Stimulated activated CD8-positive, alpha-beta memory T cell treated with anti-CD3 and anti-CD28 coated beads, Interleukin-15, amount 100 ng/mL, for 4 hours (primary cell): ENCODE measurements at places on chromosomes 7 and 10.

DNA sequence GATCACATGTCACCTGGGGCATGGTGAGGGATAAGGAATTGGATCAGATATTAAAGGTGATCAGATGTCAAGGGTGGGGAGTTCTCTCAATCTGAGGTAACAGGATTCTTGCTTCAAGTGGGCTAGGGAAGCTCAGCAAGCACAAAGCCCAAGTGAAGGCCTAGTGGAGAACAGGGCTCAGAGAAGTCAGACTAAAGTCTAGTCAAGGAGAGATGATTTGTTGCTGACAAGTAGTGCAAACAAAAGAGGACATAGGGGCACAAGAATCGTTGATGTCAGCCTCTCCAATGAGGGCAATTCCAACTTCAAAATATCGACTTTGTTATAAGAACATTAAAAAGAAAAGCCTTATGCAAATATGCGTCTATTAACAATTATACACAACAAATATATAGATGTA is 852.8 kb upstream of the CELF2 start:
- no peak for DNase-seq

GRCh38 chr10:48639632-48640031 is 34.8 kb upstream of the ARHGAP22 start:
- no peak for DNase-seq

GRCh38 chr10:11297136-11297535 is 279.5 kb downstream of the CELF2 start:
- DNase-seq = no peak

DNA sequence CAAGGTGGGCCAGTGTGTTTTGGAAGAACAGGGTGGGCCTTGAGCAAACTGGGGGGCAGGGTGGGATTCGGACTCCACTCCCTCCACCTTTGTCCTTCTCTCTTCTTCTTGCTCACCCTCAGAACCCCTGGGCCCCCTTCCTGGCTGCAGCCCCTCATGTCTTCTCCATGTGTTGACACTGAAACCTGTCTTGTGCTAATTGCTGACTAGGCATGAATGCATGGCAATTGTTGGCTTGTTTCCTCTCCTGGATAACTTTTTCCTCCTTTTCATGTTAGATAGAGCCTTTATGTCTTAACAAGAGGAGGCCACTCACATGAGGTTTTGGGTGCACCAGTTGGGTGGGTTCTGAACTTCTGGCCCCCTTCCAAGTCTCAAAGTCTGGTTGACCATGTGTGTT is 181.6 kb upstream of the MKI67 start:
- no peak for DNase-seq

GRCh38 chr7:69596056-69596455 is 2.2 kb upstream of the AUTS2 start:
- DNase-seq = no peak

GRCh38 chr10:70680899-70681730 is 8.8 kb downstream of the ADAMTS14 start:
- DNase-seq = no peak

DNA sequence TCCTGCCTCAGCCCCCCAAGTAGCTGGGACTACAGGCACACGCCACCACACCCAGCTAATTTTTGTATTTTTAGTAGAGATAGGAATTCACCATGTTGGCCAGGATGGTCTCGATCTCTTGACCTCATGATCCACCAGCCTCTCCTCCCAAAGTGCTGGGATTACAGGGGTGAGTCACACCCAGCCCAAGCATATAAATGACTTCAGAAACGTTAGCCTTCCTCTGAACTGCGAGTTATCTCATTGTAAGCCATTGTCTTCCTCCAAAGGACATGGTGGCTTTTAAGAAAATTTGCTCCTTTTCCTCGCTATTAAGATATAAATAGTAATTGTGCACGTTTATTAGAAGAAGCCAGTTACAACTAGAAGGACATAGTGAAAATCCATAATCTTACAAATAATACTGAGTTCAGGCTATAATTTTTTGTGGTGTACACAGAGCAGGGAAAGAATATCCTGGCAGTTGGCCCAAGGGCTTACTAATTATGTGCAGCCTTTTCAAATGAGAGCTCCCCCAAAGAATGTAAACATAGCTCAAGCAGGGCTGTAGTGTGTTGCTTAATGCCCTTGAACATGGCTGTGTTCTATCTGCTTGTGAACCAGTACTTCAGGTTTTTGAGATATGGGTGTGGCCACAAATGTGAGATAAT is 495.8 kb downstream of the PARD3 start:
- DNase-seq = no peak

- DNase-seq = no peak
These were observed 209.2 kb upstream of the FAM3C start for GRCh38 chr7:121605317-121605680.

GRCh38 chr10:124717911-124718741 is 26.1 kb downstream of the FAM53B start:
- DNase-seq = peak; percentile 54

- DNase-seq = no peak
These were observed 13.4 kb upstream of the WDFY4 start for GRCh38 chr10:48670978-48671913.

DNA sequence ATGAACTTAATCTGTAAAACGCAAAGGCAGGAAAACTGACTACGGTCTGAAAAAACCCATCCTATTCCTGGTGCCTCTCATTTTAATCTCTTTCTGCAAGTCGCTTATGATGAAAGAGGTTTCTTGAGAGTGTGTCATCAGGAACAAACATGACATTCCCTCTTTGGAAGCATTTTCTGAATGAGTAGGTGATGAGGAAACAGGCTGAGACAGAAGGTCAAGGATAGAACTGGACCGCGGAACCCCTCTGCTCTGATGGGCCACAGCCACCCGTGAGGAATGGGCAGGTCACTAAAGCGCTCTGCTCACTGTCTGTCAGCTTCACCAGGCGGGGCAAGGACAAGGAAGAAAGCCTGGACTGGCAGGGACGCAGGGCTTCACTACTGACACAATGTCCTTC is 28.6 kb downstream of the BEND7 start:
- DNase-seq = no peak

DNA sequence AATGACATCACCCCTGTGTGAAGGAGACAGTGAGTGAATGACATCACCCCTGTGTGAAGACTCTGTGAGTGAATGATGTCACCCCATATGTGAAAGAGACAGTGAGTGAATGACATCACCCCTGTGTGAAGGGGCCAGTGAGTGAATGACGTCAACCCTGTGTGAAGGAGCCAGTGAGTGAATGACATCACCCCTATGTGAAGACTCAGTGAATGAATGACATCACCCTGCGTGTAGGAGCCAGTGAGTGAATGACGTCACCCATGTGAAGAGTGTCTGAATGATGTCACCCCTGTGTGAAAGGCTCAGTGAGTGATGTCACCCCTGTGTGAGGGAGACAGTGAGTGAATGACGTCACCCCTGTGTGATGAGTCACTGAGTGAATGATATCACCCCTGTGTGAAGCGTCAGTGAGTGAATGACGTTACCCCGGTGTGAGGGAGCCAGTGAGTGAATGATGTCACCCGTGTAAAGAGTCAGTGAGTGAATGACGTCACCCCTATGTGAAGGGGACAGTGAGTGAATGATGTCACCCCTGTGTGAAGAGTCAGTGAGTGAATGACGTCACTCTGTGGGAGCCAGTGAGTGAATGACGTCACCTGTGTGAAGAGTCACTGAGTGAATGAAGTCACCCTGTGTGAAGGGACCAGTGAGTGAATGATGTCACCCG is 478.1 kb downstream of the PTPRN2 start:
- DNase-seq = no peak

- no peak for DNase-seq
These were observed 18.4 kb downstream of the DLG5 start for GRCh38 chr10:77907900-77908717.

DNA sequence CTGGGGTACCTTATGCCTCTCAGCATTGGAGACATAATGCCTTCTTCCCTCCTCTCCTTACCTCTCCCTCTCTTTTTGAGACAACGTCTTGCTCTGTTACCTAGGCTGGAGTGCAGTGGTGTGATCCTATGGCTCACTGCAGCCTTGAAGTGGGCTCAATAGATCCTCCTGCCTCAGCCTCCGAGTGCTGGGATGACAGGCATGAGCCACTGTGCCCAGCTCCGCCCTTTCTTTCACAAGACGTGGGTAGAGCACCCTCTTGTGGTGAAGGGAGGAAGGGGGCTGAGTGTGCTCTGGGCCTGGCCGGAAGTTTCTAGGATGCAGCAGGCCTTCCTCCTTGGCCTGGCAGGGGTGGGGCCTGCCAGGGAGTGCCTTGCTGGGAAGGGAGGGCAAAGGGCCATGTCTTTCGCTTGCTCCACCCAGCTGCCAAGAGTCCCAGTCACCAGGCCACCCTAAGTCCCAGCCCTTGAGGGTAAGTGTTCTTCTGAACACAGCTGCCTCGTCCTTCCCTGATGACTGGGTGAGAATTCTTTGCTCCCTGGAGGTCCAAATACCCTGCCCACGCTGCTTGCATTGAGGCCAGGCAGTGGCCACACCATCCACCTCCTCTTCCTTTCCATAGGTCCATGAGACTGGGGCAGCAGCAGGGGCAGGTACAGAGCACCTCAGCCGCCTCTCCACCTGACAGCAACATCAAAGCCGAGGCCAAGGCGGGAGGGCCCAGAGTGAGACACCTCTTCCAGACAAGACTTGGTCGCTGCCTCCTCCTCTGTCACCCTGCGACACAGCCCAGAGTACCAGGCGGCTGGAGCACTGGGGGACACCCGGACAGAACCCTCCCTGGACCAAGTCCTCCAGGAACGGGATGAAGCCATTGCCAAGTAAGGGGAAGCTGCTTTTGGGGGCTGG is 3.7 kb downstream of the ABHD11 start:
- DNase-seq = peak; percentile 68

DNA sequence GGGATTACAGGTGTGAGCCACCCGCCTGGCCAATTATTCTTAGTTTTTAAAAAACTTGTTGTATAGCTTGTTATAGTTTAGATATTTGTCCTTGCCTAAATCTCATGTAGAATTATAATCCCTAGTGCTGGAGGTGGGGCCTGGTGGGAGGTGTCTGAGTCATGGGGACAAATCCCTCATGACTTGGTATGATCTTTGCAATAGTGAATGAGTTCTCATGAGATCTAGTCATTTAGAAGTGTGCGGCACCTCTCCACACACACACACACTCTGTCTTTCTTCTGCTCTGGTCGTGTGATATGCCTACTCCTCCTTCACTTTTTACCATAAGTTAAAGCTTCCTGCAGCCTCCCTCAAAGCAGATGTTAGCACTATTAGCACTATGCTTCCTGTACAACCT is 37.2 kb downstream of the FAM149B1 start:
- no peak for DNase-seq

- DNase-seq = no peak
These were observed 74.7 kb upstream of the PPP2R2D start for GRCh38 chr10:131825960-131826650.

- no peak for DNase-seq
These were observed 121.1 kb downstream of the INPP5A start for GRCh38 chr10:132658546-132659205.

DNA sequence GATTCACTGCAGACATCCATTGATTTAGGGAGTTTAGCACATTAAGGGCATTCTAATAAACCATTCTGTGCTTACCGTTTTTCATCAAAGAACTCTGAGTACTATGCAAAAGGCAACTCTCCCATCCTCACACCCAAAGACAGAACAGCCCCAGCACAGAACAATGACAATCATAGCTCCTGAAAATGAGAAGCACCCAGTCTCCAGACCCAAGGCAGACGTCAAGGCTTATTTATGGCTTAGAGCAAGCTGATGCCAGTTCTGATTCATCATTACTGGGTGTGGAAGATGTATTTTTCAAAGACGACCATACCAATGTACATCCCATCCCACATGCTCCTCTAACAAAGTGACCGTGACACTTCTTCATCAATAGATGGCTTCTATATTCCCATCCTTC is 67.6 kb downstream of the OSBPL3 start:
- DNase-seq = no peak

- no peak for DNase-seq
These were observed 17.5 kb upstream of the GNAT3 start for GRCh38 chr7:80529362-80529761.

GRCh38 chr7:79610748-79611304 is 157.4 kb upstream of the MAGI2 start:
- DNase-seq = no peak

- DNase-seq = no peak
These were observed 422 bp downstream of the AP1S1 start for GRCh38 chr7:101154693-101155102.

GRCh38 chr7:38306914-38307313 is 33.5 kb upstream of the TARP start:
- no peak for DNase-seq

DNA sequence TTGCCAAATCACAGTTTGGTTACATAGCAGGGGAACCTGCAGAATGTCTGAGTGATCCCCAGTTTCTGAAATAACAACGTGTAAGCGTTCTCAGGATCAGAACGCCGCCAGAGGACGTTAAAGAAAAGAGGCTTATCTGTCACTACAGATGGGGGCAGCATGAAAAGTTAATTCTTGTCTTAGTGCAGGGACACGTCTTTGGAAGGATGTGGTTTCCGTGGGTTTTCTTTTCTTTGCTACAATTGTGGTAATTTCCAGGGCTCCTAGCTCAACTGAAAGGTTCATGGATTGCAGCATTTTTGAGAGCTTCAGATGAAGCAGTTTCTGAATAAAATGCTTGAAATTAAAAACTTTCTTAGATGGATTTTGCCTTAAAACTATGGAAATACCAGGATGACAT is 106.6 kb downstream of the PRKCQ start:
- peak; percentile 35 for DNase-seq

GRCh38 chr10:61942604-61943461 is 41.3 kb downstream of the ARID5B start:
- no peak for DNase-seq

GRCh38 chr10:35572583-35572982 is 32.6 kb upstream of the GJD4 start:
- no peak for DNase-seq

DNA sequence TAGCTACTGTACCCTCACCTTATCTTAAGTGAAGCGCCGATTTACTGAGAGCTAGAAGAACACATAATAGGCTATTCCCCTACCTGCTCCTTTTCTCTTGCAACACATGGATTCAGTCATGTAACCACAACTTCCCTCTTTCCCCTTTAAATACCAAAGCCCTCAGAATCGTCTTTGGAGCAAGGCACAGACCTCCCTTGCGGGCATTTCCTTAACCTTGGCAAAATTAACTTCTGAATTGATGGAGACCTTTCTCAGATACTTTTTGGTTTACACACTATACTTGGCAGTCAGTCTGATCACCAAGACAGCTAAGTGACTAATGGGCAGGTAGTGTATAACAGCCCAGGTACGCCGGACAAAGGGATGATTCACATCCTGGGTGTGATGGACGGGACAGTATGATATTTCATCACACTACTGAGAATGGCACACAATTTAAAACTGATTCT is 72.7 kb upstream of the SEC61G start:
- no peak for DNase-seq

DNA sequence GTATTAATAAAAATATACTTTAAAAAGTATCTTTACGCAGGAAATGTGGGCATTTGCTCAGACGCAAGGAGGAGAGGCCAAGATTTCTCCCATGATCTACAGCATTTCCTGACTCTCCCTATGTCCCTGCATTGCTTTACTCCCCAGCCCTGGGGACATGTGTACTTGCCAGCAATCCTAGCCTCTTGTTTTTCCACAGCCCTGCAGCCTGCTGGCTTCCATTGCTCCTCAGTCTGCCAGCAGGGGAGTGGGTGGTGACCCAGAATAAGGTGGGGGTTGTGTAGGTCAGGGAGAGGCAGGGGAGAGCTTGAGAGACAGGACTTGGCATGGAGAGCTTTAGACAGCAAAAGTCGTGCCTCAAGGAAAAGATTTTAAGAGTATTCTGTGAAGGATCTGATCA is 307.7 kb downstream of the CDK14 start:
- no peak for DNase-seq
